ENCODE measurements at places on chromosomes 6 and 20. TPM values are rescaled to one million over a fixed set of nuclear protein-coding genes. Genes with fewer than 3 reads are reported as not detected.

- no peaks in the 10 kb centered on the region for H3K36me3 ChIP-seq
- H3K27me3 ChIP-seq, result no peaks in the 10 kb centered on the region
- no peak for DNase-seq
- H3K27ac ChIP-seq, result peak overlapping the region; percentile 69
- H3K4me3 ChIP-seq, result peak overlapping the region; percentile 47
These were observed 62.7 kb upstream of the ZNF133 start for GRCh38 chr20:18225632-18226031.

DNA sequence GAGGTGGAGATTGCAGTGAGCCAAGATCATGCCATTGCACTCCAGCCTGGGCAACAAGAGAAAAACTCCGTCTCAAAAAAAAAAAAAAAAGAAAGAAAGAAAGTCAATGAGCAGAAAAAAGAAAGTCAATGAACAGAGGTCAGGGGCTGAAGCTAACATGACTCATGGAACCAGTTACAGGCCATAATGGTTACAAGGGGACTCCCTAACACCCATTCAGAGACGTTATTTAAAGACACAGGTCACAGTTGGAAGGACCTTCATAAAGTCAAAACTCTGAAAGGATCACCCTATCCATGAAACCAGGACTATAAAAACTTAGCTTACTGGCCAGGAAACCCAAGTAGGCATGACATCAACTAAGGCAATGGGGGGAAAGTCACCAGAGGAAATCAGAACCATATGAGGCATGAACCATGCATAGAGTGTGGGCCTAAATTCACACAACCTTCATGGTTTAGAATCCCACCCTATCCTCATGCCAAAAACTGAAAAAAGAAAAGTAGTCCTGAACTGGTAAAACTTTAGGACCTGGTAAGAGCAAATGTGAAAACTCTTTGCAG is 18.2 kb downstream of the FBXL4 start:
- H3K27ac ChIP-seq, result no peak overlapping the region
- no peaks in the 10 kb centered on the region for H3K4me1 ChIP-seq
- peaks cover 4% of the 10 kb centered on the region for H3K36me3 ChIP-seq
- no peak for DNase-seq

DNA sequence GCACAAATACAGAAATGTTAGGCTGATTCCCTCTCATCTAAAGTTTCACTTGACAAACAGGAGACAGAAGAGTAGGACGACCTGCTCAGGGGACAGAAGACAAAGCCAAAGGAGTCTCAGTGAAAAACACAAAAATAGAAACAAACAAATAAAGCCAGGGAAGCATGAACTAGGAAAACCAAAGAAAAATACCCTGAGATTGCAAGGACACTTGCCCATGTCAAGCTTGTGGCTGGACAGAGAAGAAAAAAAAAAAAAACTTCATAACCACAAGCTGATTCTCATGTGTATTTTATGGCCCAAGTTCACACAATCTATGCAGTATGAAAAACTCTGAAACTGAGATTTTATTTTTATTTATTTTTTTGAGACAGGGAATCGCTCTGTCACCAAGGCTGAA is 85.6 kb upstream of the BEND6 start:
- H3K4me1 ChIP-seq, result peaks cover 53% of the 10 kb centered on the region
- H3K27ac ChIP-seq, result peak overlapping the region; percentile 48
- no peaks in the 10 kb centered on the region for H3K36me3 ChIP-seq
- DNase-seq, result no peak

DNA sequence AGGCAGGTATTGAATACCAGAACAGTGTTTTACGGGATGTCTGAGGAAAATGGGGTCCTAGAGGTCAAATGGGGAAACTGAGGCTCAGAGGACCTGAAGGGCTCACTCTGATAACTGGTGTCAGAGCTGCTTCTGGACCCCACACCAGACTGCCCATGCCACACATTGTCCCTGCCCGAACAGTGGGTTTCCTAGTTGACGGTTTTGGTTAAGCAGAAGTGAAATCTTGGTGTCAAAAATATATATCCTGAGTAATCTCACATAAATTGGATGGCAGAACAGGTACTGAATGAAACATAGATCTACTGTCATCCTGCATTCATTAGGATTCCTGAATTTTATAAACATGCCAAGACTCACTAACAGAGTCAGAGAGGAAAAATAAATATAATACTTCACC is 16.3 kb downstream of the NOX3 start:
- H3K36me3 ChIP-seq, result no peaks in the 10 kb centered on the region
- no peak for DNase-seq
- H3K27me3 ChIP-seq, result no peaks in the 10 kb centered on the region

Gene BMP7
- not detected for total RNA-seq

- no peaks in the 10 kb centered on the region for H3K27me3 ChIP-seq
- H3K4me1 ChIP-seq, result peaks cover 47% of the 10 kb centered on the region
- H3K36me3 ChIP-seq, result peaks cover 82% of the 10 kb centered on the region
- DNase-seq, result peak; percentile 97
- peak overlapping the region; percentile 95 for H3K27ac ChIP-seq
These were observed 12.3 kb downstream of the TGM2 start for GRCh38 chr20:38152621-38153221.

DNA sequence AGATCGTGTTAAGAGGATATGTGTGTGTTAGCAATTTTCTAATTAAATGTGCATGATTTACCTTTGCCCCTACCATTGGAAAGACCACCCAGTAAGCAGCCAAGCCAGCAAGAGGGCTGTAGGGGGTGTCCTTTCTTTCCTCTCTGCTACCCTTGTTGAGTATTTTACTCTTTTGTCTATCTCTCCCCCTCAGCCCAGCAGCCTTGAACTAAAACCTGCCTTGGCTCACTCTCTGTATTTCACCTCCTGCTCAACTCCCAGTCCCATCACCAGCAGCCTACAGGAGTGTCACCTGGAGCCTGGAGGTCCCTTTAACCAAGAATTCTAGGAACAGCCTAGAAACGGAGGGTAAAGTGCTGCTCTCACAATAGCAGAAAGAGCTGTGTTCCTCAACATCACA is 81.0 kb downstream of the HIVEP2 start:
- no peaks in the 10 kb centered on the region for H3K27me3 ChIP-seq
- no peaks in the 10 kb centered on the region for H3K36me3 ChIP-seq
- H3K4me1 ChIP-seq, result no peaks in the 10 kb centered on the region
- no peak for DNase-seq

GRCh38 chr6:161246725-161247124 is 27.1 kb downstream of the AGPAT4 start:
- no peak for DNase-seq
- no peak overlapping the region for H3K27ac ChIP-seq
- H3K4me3 ChIP-seq, result no peak overlapping the region
- H3K4me1 ChIP-seq, result no peaks in the 10 kb centered on the region
- no peaks in the 10 kb centered on the region for H3K27me3 ChIP-seq

Data from PC-3 (cell line).